ENCODE measurements at places on chromosomes 3 and 15. TPM values are rescaled to one million over a fixed set of nuclear protein-coding genes. Genes with fewer than 3 reads are reported as not detected.
A peak's percentile ranks its signal among the peaks of the same experiment; 100 is the strongest.

The ATP13A5 gene
- not detected for total RNA-seq

The CLRN1 gene
- not detected for total RNA-seq

The LYZL4 gene
- not detected for total RNA-seq

The PRSS50 gene
- total RNA-seq, result not detected

The GP9 gene
- not detected for total RNA-seq

The MGA gene
- 47.2 TPM for total RNA-seq

DNA sequence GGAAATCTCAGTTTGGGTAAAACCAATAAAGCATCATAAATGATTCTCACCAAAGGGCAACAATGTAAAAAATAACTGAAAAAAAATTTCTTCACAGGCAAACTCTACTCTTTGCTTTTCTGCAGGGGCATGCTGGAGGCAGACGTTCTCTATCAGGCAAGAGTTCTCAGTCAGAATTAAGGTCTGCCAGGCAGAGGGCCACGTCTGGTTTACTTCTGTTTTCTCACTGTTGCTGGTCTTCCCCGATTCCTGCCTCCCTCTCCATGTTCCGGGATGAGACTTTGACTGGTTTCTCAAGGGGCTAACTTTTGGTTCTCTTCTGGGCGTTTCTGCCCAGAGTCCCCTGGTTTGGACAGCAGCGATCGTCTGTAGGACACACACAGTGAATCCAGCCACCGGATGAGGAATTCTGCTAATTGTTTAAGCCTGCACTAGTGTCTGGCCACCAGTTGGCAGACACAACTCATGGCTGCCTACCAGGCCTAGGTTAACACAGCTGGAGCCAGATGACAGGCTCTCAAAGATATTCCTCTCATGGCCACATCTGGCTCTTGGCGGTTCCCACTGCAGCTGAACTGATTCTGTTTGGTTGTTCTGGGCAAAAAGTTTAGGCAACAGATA is 273.1 kb downstream of the FOXP1 start:
- no peaks in the 10 kb centered on the region for H3K27me3 ChIP-seq
- H3K4me3 ChIP-seq, result no peak overlapping the region
- DNase-seq, result no peak
- peak overlapping the region; percentile 48 for H3K27ac ChIP-seq

DNA sequence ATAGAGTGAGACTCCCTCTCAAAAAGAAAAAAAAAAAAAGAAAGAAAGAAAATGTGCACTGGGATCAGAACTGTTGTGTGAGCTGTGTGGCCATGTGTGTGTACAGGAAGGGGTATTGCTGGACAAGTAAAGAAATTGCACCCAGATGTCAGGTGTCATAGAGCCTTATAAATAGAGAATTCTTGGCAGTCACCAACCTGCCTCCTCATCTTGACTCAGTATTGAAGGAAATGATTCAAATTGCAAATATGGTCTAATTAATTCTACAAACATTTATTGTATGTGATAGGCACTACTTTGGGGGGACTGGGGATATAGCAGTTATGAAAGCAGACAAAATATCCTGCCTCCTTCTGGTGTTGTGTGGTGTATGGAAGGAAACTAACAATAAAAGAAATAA is 243.8 kb upstream of the TTC14 start:
- no peak for DNase-seq
- H3K4me3 ChIP-seq, result no peak overlapping the region
- no peak overlapping the region for H3K27ac ChIP-seq

GRCh38 chr3:38112378-38112761 is 24.6 kb downstream of the ACAA1 start:
- H3K4me1 ChIP-seq, result no peaks in the 10 kb centered on the region
- H3K27ac ChIP-seq, result no peak overlapping the region
- DNase-seq, result no peak
- no peaks in the 10 kb centered on the region for H3K27me3 ChIP-seq

DNA sequence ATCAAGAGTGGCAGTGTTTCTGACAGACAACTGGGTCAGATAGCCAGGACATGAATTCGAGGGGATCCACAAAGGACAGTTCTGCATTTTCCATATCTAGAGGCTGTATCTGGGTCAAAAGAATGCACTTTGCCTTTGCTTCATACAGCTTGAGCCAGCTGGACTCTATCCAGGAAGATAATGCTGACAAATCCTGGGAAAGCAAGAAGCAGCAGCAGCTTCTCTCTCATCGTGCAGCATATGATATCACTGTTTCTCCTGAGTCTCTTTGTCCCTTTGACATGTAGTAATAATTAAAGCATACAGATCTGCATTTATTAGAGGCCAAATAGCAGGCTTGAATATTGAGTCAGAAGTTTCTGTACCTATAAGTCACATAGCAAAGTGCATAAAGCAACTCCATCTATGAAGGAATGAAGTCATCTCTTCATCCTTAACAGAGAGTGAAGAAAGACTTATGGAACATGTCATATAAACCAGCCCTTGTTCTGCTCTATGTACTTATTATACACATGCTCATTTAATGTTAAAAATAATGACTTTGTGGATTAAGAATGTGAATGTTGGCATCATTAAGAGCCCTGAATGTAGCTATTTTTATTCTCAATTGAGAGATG is 236.8 kb upstream of the GBE1 start:
- no peak overlapping the region for H3K4me3 ChIP-seq
- no peaks in the 10 kb centered on the region for H3K27me3 ChIP-seq
- no peak overlapping the region for H3K27ac ChIP-seq
- H3K36me3 ChIP-seq, result no peaks in the 10 kb centered on the region
- no peak for DNase-seq

DNA sequence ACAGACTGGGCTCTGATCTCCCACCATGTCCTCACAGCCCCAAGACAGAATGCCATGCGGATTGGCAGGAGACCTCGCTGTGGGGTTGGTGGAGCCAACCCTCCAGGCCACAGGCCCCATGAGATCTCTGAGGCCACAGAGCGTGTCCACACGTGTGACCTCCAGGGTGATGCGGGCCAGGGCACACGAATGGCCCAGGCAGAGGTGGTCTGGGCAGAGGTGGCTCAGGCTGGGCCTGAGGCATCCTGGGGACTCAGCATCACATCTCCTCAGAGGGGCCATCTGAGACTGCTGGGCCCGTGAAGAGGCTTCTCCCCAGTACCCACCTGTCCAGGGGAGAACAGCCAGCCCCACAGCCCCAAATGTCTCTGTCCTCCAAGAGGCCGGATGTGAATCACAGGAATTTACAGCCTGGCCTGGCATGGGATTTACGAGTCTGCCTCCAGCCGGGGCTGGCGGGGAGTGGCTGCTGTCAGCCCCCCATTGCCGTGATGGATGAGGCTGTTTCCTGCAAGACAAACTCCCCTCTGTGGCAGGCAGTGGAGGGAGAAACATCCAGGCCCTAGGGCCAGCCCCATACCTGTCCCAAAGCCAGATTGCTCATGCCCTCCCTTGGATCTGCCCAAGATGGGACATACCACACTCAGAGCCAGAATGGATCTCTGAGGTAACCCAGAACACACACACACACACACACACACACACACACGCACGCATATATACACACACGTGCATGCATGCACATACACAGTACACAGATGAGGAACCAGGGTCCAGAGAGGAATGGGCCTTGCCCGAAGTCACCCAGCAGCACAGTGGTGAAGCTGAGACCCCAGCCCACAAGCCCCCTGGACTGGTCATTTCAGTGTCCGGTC is 208.3 kb downstream of the TBC1D2B start:
- H3K4me3 ChIP-seq, result no peak overlapping the region
- DNase-seq, result no peak
- peaks cover 3% of the 10 kb centered on the region for H3K4me1 ChIP-seq
- H3K36me3 ChIP-seq, result no peaks in the 10 kb centered on the region
- no peaks in the 10 kb centered on the region for H3K27me3 ChIP-seq

DNA sequence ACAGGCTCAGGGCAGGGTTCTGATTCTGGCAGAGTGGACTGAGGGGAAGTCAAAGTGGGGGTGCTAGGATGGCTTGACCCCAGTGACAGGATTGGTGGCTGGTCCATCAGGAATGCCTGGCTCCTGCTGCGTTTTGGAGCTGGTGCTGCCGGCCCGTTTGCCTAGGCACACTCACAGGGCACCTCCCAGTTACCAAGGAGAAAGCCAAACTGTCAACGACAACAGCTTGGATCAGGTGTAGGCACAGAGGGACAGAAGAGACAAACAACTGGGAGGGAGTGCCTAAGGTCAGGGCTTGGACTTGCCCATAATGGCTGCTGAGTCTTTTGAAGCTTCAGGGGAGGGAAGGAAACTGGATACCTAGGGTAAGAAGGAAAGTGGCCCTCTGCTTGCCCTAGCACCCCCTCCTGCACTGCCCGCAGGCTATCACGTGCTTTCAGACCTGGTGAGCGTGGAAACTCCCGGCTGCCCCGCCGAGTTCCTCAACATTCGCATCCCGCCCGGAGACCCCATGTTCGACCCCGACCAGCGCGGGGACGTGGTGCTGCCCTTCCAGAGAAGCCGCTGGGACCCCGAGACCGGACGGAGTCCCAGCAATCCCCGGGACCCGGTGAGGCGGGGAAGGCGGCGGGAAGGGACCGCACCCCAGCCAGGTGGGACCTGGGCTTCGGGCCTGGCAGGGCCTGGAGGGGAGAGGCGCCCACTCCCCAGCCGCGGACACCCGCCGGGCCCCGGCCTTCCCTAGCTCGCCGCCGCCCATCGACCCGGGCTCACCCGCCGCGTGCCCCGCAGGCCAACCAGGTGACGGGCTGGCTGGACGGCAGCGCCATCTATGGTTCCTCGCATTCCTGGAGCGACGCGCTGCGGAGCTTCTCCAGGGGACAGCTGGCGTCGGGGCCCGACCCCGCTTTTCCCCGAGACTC is 5.1 kb downstream of the DUOX1 start:
- H3K27me3 ChIP-seq, result peaks cover 52% of the 10 kb centered on the region
- H3K27ac ChIP-seq, result no peak overlapping the region
- no peak overlapping the region for H3K4me3 ChIP-seq
- H3K4me1 ChIP-seq, result peaks cover 10% of the 10 kb centered on the region
- H3K36me3 ChIP-seq, result no peaks in the 10 kb centered on the region
- no peak for DNase-seq

- no peak overlapping the region for H3K4me3 ChIP-seq
- no peak for DNase-seq
- peak overlapping the region; percentile 8 for H3K27ac ChIP-seq
- peaks cover 23% of the 10 kb centered on the region for H3K4me1 ChIP-seq
- peaks cover 24% of the 10 kb centered on the region for H3K36me3 ChIP-seq
Measured at GRCh38 chr15:41695750-41696436, 35.7 kb downstream of the MGA start.

GRCh38 chr15:93072411-93073394 is 16.3 kb downstream of the RGMA start:
- peak; percentile 93 for DNase-seq
- peak overlapping the region; percentile 87 for H3K4me3 ChIP-seq
- H3K27ac ChIP-seq, result peak overlapping the region; percentile 68
- no peaks in the 10 kb centered on the region for H3K36me3 ChIP-seq
- H3K4me1 ChIP-seq, result peaks cover 38% of the 10 kb centered on the region

DNA sequence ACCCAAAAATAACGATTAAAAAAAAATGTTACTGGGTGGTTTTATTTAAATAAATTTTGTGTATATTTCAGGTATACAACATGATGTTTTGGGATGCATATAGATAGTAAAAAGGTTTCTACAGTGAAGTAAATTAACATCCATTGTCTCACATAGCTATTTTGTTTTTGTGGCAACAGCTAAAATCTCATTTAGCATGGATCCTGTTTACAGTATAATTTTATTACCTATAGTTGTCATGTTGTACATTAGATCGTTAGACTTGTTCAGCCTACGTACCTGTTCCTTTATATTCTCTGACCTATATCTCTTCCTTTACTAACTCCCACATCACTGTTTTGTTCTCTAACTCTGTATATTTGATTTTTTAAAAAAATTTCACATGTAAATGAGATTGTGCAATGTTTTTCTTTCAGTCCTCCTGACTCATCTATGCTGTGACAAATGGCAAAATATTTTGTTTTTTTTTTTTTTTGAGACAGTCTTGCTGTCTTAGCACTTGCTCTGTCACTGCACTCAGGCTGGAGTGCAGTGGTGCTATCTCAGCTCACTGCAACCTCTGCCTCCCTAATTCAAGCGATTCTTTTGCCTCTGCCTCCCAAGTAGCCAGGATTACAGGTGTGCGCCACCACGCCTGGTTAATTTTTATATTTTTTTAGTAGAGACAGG is 45.6 kb downstream of the OIP5 start:
- peaks cover 23% of the 10 kb centered on the region for H3K4me1 ChIP-seq
- H3K27ac ChIP-seq, result no peak overlapping the region
- peaks cover 22% of the 10 kb centered on the region for H3K36me3 ChIP-seq
- H3K27me3 ChIP-seq, result no peaks in the 10 kb centered on the region

GRCh38 chr3:182294256-182294655 is 499.0 kb upstream of the ATP11B start:
- H3K4me1 ChIP-seq, result peaks cover 9% of the 10 kb centered on the region
- no peaks in the 10 kb centered on the region for H3K27me3 ChIP-seq
- no peaks in the 10 kb centered on the region for H3K36me3 ChIP-seq

- H3K27me3 ChIP-seq, result peaks cover 17% of the 10 kb centered on the region
- H3K27ac ChIP-seq, result no peak overlapping the region
- DNase-seq, result no peak
- peaks cover 3% of the 10 kb centered on the region for H3K4me1 ChIP-seq
- H3K4me3 ChIP-seq, result no peak overlapping the region
- no peaks in the 10 kb centered on the region for H3K36me3 ChIP-seq
Measured at GRCh38 chr3:195041871-195042742, 228.9 kb downstream of the XXYLT1 start.

GRCh38 chr15:100245487-100245820 is 96.3 kb downstream of the ADAMTS17 start:
- no peaks in the 10 kb centered on the region for H3K4me1 ChIP-seq
- H3K36me3 ChIP-seq, result peaks cover 2% of the 10 kb centered on the region
- H3K27me3 ChIP-seq, result no peaks in the 10 kb centered on the region
- no peak overlapping the region for H3K4me3 ChIP-seq
- DNase-seq, result no peak

DNA sequence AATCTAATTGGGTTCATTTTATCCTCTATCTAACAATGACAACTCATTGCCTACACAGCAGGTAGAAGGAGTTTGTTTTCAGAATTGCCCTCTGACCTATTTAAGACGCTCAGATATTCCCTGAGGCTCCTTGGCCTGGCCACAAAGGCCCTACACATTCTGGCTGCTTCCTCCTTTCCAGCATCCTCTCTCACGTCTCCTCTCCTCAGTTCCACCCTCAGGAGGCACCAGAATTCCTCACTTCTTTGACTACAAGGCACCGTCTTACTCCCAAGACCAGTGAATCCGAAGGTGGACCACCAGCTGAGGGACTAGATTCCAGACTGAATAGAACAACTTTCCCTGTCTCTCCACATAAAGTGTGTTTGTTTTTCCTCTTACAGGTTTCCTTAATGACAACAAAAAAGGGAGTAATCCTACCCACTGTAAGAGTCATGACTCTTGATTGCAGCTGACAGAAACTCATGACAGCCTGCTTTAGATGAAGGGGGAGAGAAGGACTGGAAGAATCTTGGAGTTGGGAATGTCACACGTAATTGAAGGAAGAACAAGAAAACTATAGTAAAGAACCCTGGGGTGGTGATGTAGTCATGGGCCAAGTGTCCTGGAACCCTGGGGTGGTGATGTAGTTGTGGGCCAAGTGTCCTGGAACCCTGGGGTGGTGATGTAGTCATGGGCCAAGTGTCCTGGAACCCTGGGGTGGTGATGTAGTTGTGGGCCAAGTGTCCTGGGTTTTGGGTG is 22.0 kb upstream of the MUC20 start:
- peak overlapping the region; percentile 90 for H3K27ac ChIP-seq
- H3K36me3 ChIP-seq, result peaks cover 22% of the 10 kb centered on the region

GRCh38 chr15:79090487-79091203 is at the start of gene RASGRF1:
RASGRF1 (minus strand) TSS chr15:79090780; CDS start chr15:79090498, 282 bp downstream.
- peaks cover 79% of the 10 kb centered on the region for H3K27me3 ChIP-seq
- peak; percentile 82 for DNase-seq
- H3K4me1 ChIP-seq, result peaks cover 10% of the 10 kb centered on the region
- no peak within 1 kb of the TSS for H3K27ac ChIP-seq
- H3K4me3 ChIP-seq, result peak within 1 kb of the TSS; percentile 68

- no peak overlapping the region for H3K4me3 ChIP-seq
- H3K27ac ChIP-seq, result peak overlapping the region; percentile 67
- DNase-seq, result no peak
- peaks cover 3% of the 10 kb centered on the region for H3K36me3 ChIP-seq
- no peaks in the 10 kb centered on the region for H3K27me3 ChIP-seq
- peaks cover 47% of the 10 kb centered on the region for H3K4me1 ChIP-seq
Measured at GRCh38 chr3:149342413-149343380, 9.3 kb upstream of the TM4SF18 start.
